Vagina (tissue), 2 donors: ENCODE measurements at places on chromosomes 1 and 21.

GRCh38 chr1:67537667-67538018 is 107.4 kb upstream of the SERBP1 start:
- DNase-seq, result no peak

- no peak for DNase-seq
Observed at GRCh38 chr21:21183092-21183491, 184.9 kb downstream of the NCAM2 start.

DNA sequence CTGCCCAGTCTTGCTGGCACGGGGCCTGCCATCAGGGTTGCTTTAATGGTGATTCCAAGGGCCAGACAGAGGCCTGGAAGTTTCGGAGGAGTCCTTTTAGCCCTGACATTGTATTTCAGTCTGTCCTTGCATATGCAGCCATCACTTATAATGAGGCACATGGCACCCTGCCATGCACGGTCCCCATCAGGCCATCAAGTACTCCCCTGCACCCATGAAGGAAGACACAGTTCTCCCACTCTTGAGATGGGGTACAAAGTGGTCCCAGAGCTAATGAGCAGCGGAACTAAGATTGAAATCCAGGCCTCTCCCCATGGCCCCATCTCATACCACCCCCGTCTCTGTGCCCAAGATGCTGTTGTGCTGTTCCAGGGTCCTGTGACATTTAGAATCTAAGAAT is 596.6 kb downstream of the PTPRU start:
- DNase-seq, result peak; percentile 54

DNA sequence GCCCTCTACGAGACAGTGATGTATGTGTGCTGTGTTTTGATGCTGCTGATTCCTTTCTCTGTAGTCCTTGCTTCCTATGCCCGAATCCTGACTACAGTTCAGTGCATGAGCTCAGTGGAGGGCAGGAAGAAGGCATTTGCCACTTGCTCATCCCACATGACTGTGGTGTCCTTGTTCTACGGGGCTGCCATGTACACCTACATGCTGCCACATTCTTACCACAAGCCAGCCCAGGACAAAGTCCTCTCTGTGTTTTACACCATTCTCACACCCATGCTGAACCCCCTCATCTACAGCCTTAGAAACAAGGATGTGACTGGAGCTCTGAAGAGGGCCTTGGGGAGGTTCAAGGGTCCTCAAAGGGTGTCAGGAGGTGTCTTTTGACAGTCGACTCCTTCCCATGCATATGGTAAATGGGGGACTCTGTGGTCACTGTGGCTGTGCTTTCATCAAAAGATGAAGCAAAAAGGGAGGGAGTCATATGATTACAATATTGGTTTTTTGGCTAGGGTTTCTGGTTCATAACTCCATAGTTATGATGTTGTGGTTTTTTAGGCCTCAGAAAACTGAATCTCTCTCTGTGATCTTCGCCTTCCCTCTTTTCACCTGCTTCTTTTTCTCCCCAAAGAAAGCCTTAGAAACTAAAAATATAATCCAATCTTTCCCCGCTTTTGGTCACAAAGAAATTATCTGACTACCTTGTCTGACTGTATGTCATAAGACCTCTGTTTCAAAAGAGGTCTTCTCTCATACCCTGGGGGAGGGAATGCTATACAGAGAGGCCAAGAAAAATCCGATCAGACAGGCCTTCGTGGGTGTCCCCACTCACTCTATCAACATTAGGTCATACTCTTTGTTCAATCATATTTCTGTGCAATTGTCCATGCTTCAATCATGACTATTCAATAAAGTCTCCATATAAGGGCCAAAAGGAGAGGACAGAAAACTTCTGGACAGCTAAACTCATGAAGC is 4.2 kb downstream of the OR2T1 start:
- no peak for DNase-seq

DNA sequence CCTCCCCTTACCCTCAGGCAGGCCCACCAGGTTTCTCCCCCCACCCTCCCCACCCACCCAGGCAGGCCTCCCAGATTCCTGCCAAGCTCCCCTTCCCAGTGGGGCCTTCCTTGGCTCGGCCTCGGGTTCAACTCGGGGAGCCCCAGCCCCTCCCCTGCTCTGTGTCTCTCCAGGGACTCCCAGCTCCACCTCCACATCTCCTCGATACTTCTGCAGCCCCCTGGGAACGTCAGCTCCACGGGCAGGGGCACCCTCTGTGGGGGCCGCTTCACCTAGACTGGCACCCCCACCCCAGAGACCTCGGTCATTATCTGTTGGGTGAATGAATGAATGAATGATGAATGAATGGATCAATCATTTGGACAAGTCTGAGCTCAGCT is 775 bp downstream of the MMEL1 start:
- DNase-seq, result no peak

DNA sequence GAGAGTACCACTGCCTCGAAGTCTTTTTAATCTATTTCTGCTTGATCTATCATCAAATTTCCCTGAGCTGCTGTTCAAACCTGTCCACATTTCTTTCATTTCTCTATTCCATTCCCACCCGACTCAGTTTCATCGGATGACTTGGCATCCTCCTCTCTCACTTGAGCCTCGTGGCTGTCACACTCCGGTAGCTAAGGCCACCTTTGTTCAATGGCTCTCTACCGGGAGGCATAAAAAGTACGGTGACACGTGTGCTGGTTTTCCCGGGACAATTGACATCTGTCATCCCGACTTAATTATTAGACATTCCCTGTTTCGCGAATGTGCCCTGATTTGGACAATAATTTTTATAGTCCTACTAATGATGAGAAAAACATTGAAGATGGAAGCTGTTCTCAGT is 22.6 kb downstream of the MIS18A start:
- DNase-seq, result no peak
